ENCODE measurements at places on chromosomes 6 and 20. TPM values are rescaled to one million over a fixed set of nuclear protein-coding genes. Genes with fewer than 3 reads are reported as not detected.

Gene NANP
- total RNA-seq: 8.0 TPM

Gene NPEPL1
- 17.1 TPM for total RNA-seq

Gene ZNF334
- total RNA-seq: 4.4 TPM

Gene BMP5
- total RNA-seq: not detected

Gene SOX4
- total RNA-seq: 1.6 TPM

Gene TMC2
- total RNA-seq: not detected

Gene ADAT2
- 35.9 TPM for total RNA-seq

Gene BNIP5
- total RNA-seq: not detected

DNA sequence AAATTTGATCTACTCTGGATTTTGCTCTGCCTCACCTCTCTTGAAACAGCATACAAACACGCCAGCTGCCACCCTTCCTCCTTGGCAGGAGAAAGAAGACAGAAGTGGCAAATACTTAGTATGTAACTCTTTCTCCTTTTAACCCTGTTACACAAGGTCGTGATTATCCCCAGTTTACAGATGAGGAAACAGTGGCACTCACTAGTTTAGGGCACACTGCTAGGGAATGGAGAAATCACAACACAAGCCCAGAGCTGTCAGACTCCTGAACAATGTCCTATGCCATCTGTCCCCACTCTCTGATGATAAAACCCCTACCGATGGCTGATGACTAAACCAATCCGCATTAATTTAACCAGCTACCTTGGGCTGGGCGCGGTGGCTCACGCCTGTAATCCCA, 79.7 kb downstream of the FGD2 start:
- H3K4me3 ChIP-seq: no peak overlapping the region
- no peak for DNase-seq
- no peaks in the 10 kb centered on the region for H3K27me3 ChIP-seq
- H3K4me1 ChIP-seq: no peaks in the 10 kb centered on the region
- no peaks in the 10 kb centered on the region for H3K36me3 ChIP-seq

DNA sequence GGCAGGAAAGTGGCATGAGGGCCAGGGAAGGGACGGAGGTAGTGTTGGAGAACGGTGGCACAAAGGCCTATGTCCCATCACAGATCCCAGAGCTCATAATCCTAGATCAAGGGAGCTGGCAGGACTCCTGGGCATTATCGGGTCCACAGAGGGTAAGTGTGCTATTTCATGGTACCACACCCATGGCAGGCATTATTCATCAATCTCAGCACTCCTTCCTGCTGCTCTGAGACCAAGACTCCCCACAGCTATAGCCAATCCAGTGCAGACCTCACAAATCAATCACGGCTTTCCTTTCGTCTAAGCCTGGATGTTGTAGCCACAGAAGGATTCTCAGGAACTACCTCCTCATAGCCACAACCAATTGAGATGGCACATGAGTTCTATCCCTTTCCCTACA, 187.9 kb downstream of the PREX1 start:
- no peak overlapping the region for H3K4me3 ChIP-seq
- H3K36me3 ChIP-seq: peaks cover 33% of the 10 kb centered on the region
- no peak for DNase-seq
- no peaks in the 10 kb centered on the region for H3K4me1 ChIP-seq
- H3K27ac ChIP-seq: peak overlapping the region; percentile 4

- H3K27ac ChIP-seq: no peak overlapping the region
- peaks cover 63% of the 10 kb centered on the region for H3K4me1 ChIP-seq
- no peaks in the 10 kb centered on the region for H3K36me3 ChIP-seq
- H3K4me3 ChIP-seq: peak overlapping the region; percentile 31
These were observed 1.6 kb downstream of the OLIG3 start for GRCh38 chr6:137492289-137493217.

- no peaks in the 10 kb centered on the region for H3K4me1 ChIP-seq
- H3K27me3 ChIP-seq: no peaks in the 10 kb centered on the region
- peaks cover 34% of the 10 kb centered on the region for H3K36me3 ChIP-seq
These were observed 25.2 kb downstream of the MED23 start for GRCh38 chr6:131602781-131603312.

DNA sequence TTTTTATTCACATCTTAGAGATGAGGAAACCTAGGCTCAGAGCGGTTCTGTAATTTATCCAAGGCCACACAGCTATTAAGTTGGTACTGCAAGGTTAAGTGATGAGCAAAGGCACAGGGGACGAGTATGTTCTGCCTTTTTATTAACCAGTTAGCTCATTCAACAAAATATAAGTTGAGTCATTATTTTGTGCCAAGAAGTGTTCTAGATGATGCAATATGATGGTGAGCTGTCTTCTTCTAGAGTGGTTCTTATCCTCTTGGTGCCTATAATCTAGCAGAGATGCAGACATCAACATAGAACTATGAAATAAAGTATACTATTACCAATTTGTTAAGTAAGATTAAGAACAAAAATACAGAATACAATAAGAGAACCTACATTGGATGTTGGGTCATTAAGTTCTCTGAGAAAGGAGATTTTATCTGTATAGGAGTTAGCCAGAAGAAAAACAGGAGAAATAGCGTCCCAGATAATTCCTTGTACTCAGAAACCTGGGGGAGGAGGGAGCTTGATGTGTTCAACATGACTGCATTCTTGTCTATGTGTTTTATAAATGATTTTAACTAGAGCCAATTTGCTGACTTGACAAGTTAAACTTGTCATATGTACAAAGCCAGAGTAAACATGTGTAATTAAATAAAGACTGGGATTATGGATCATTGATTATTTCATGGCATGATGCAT, 122.3 kb downstream of the TBXT start:
- no peak for DNase-seq
- H3K4me1 ChIP-seq: no peaks in the 10 kb centered on the region
- peaks cover 3% of the 10 kb centered on the region for H3K27me3 ChIP-seq
- no peaks in the 10 kb centered on the region for H3K36me3 ChIP-seq
- H3K4me3 ChIP-seq: no peak overlapping the region

DNA sequence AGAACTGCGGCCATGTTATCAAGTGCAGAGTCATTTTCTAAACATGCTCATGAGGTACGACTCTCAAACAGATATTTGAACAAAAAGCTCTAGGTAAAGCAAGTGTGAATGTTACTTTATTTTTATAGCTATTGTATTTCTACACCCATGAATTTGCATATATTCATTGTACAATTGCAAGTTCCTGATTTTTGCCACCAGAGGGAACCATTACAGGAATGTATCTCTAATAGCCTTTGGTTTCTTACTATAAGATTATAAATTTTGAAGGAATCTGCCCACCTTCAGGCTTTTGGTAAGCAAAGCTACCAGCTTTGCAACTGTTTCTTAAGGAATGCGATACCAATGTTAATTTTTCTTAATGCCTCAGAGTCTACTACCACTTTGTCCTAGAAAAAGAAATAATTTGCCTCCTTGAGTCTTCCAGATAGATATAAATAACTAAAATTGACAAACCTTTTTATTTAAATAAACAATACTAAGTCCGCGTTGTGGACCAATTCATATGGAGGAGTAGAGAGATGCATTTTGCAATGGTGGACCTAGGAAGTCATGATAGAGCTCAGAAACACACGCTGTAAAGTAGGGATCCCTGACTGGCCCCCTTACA, 125.4 kb upstream of the SAMD5 start:
- H3K36me3 ChIP-seq: peaks cover 33% of the 10 kb centered on the region
- no peak for DNase-seq
- no peak overlapping the region for H3K4me3 ChIP-seq
- no peak overlapping the region for H3K27ac ChIP-seq
- no peaks in the 10 kb centered on the region for H3K27me3 ChIP-seq

DNA sequence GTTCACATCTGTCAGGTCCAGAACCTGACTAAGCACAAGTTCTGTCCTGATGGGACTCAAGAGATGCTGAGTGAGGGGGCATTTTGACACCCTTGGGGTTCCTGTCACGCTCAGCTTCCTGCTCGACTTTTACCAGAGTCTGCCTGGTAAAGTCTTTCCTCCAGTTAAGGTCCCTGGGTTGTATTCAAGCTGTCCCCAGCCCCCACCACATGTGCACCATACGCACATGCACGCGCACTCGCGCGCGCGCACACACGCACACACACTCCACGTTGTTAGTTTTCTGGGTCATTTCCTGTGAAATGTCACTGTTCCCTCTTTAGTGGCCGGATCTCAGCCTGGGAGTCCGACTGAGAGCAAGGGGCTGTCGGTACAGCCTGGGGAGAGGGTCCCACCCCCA, 166.1 kb downstream of the GMPR start:
- H3K4me3 ChIP-seq: no peak overlapping the region
- peak overlapping the region; percentile 55 for H3K27ac ChIP-seq
- DNase-seq: no peak
- H3K4me1 ChIP-seq: peaks cover 28% of the 10 kb centered on the region
- H3K27me3 ChIP-seq: no peaks in the 10 kb centered on the region
- peaks cover 19% of the 10 kb centered on the region for H3K36me3 ChIP-seq

- H3K27me3 ChIP-seq: peaks cover 12% of the 10 kb centered on the region
- peak overlapping the region; percentile 20 for H3K27ac ChIP-seq
- H3K4me3 ChIP-seq: peak overlapping the region; percentile 80
- H3K4me1 ChIP-seq: peaks cover 16% of the 10 kb centered on the region
These were observed 1.0 kb upstream of the PMEPA1 start for GRCh38 chr20:57710841-57711240.

DNA sequence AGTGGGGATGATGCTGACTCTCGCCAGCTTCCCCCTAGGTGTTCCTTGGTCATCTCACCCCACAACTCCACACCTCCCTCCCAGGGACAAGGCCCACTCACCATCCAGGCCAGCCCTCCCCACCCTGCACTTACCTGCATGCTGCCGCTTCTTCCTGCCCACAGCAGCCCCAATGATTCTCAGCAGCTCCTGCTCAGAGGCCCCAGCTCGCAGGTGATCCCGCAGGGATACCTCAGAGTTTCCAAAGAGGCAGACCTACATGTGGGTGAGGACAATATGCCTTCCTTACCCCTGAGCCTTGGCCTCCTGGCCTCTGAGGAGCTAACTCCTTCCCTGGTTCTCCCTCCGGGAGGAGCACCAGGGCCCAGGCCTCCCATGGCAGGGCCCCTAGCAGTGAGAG, 24.6 kb downstream of the MOCS1 start:
- DNase-seq: no peak
- H3K4me1 ChIP-seq: no peaks in the 10 kb centered on the region
- no peaks in the 10 kb centered on the region for H3K36me3 ChIP-seq
- no peak overlapping the region for H3K27ac ChIP-seq

DNA sequence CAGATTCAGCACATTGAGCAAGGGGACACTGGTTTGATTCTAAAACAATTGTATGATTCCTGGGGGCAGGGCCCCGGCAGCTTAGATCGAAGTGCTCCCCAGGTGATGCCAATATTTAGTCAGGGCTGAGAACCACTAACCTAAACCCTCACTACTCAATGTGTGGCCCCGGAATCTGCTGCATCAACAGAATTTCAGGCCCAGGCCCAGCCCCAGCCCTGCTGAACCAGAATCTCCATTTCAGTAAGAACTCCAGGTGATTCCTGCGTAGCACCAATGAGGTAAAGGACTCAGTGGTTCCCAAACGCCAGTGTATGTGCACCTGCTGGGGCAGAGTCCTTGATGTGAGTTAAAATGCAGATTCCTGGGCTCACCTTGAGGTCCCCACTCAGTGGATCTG, 152.8 kb upstream of the KCNG1 start:
- no peaks in the 10 kb centered on the region for H3K36me3 ChIP-seq
- H3K4me3 ChIP-seq: no peak overlapping the region
- H3K4me1 ChIP-seq: no peaks in the 10 kb centered on the region
- no peak overlapping the region for H3K27ac ChIP-seq
- DNase-seq: no peak
